Ovary (tissue), 10 donors: ENCODE measurements at places on chromosomes 5 and 9. TPM values are rescaled to one million over a fixed set of nuclear protein-coding genes. Genes with fewer than 3 reads are reported as not detected.

IRX2 gene
- 0.04 TPM for polyA plus RNA-seq

TMEM171 gene
- polyA plus RNA-seq = 0.10 TPM

BAAT gene
- not detected for polyA plus RNA-seq

CNTNAP3B gene
- polyA plus RNA-seq = 2.0 TPM

- H3K36me3 ChIP-seq = no peaks in the 10 kb centered on the region
- H3K27ac ChIP-seq = no peak overlapping the region
- no peaks in the 10 kb centered on the region for H3K4me1 ChIP-seq
- no peaks in the 10 kb centered on the region for H3K27me3 ChIP-seq
- H3K4me3 ChIP-seq = no peak overlapping the region
Measured at GRCh38 chr5:174687503-174687902, 36.9 kb upstream of the MSX2 start.

- no peak overlapping the region for H3K27ac ChIP-seq
- no peaks in the 10 kb centered on the region for H3K36me3 ChIP-seq
- H3K27me3 ChIP-seq = no peaks in the 10 kb centered on the region
- H3K4me1 ChIP-seq = no peaks in the 10 kb centered on the region
- DNase-seq = no peak
- no peak overlapping the region for H3K4me3 ChIP-seq
Measured at GRCh38 chr9:97487107-97487506, 14.4 kb upstream of the TMOD1 start.

GRCh38 chr5:150000990-150001659 is 586 bp downstream of the HMGXB3 start:
- H3K36me3 ChIP-seq = no peaks in the 10 kb centered on the region
- H3K27me3 ChIP-seq = no peaks in the 10 kb centered on the region
- H3K27ac ChIP-seq = peak overlapping the region; percentile 86
- peak; percentile 59 for DNase-seq
- peaks cover 4% of the 10 kb centered on the region for H3K4me1 ChIP-seq

DNA sequence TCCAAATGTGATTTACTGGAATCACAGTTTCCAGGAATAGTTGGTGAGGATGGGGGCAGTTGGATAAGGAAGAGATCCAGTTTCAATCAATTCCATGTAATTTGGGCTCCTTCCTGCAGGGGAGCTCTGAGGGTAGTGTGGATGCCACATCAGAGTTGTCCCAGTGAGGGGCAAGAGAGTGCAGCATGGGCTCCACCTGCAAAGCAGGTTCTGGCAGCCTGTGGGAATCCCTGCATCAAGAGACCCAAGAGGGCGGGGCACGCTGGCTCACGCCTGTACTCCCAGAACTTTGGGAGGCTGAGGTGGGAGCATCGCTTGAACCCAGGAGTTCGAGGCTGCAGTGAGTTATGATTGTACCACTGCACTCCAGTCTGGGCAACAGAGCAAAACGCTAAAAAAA is 188.5 kb downstream of the CACNA1B start:
- H3K27ac ChIP-seq = no peak overlapping the region
- no peaks in the 10 kb centered on the region for H3K27me3 ChIP-seq
- peak; percentile 0 for DNase-seq
- no peak overlapping the region for H3K4me3 ChIP-seq
- no peaks in the 10 kb centered on the region for H3K36me3 ChIP-seq

GRCh38 chr9:133333011-133333410 is 3.0 kb downstream of the SURF6 start:
- peaks cover 5% of the 10 kb centered on the region for H3K4me1 ChIP-seq
- H3K36me3 ChIP-seq = no peaks in the 10 kb centered on the region
- no peak for DNase-seq
- H3K27ac ChIP-seq = no peak overlapping the region

GRCh38 chr5:172828911-172829431 is 5.1 kb upstream of the ERGIC1 start:
- H3K27me3 ChIP-seq = no peaks in the 10 kb centered on the region
- no peak overlapping the region for H3K4me3 ChIP-seq
- no peaks in the 10 kb centered on the region for H3K36me3 ChIP-seq
- no peak overlapping the region for H3K27ac ChIP-seq
- no peak for DNase-seq

DNA sequence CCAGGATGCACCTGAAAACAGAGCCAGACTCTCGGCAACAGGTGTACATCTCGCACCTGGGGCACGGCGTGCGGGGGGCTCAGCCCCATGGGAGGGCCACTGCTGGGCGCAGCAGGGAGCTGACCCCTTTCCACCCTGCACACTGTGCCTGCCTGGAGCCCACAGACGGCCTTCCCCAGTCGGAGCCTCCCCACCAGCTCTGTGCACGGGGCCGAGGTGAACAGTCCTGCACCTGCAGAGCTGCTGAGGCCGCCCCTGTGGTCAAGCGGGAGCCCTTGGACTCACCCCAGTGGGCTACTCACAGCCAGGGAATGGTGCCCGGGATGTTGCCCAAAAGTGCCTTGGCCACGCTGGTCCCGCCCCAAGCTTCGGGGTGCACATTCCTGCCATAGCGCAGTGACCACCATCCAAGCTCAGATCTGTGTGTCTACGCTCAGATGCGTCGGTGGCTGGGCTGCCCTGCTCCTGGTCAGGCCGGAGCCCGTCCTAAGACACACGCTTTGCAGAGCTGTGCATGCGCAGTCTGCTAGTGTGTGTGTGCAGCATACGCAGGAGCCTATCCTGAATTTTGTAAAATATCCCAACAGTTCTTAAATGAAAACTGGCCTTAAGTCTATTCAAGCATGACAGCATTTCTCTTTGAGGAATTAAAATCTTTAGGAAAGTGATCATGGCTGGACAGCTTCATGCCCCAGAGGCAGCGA is 8.4 kb upstream of the EXOC3 start:
- H3K36me3 ChIP-seq = no peaks in the 10 kb centered on the region
- no peak for DNase-seq
- peaks cover 2% of the 10 kb centered on the region for H3K4me1 ChIP-seq
- no peak overlapping the region for H3K4me3 ChIP-seq
- no peaks in the 10 kb centered on the region for H3K27me3 ChIP-seq

DNA sequence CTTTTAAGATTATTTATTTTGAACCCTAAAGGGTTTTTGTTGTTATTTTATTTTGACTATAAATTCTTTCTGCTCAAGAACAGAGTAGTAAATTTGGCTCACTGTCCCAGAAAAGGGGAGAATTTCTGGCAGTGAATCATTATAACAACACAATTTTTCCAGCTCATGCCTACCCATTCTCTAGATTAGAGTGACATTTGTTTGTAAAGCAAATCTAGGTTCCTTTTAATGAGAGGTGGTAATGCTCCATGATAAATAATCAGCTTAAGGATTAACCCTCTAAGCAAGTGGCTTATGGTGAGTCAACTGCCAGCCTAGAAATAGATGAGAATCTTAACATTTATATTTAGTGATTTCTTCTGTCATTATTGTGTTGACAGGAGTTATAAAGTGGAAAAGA is 409.2 kb downstream of the NFIB start:
- H3K27ac ChIP-seq = no peak overlapping the region
- H3K27me3 ChIP-seq = no peaks in the 10 kb centered on the region
- peaks cover 2% of the 10 kb centered on the region for H3K4me1 ChIP-seq
- no peaks in the 10 kb centered on the region for H3K36me3 ChIP-seq
- no peak overlapping the region for H3K4me3 ChIP-seq

DNA sequence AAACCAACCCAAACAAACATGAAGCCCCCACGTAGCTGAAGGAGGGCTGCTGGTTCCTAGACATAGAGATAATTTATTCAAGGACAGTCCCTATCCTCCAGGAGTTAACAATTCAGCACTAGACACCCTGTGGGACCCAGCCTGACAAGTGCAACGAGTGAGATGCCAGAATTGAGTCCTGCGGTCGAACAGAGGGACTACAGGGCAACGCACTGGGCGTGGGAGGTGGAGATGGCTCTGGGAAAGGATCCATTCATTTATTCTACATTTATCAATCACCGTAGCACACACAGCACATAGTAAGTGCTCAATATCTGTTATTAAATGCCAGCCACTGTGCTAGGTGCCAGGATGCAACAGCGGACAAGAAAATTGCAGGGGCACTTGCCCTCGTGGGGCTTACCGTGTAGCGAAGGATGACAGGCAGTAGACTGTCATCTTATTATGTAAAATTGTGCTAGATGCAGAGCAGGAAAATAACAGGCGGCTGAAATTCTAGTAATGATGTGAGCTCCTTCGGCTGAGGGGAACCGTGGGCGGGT is 855 bp upstream of the ARHGAP26 start:
- no peaks in the 10 kb centered on the region for H3K27me3 ChIP-seq
- no peak for DNase-seq
- peak overlapping the region; percentile 75 for H3K27ac ChIP-seq
- H3K4me1 ChIP-seq = no peaks in the 10 kb centered on the region
- no peaks in the 10 kb centered on the region for H3K36me3 ChIP-seq
